Activated T-cell treated with anti-CD3 and anti-CD28 coated beads, Interleukin-2, amount 50 U/mL, for 72 hours (primary cell): ENCODE measurements at places on chromosomes 2 and 18.

DNA sequence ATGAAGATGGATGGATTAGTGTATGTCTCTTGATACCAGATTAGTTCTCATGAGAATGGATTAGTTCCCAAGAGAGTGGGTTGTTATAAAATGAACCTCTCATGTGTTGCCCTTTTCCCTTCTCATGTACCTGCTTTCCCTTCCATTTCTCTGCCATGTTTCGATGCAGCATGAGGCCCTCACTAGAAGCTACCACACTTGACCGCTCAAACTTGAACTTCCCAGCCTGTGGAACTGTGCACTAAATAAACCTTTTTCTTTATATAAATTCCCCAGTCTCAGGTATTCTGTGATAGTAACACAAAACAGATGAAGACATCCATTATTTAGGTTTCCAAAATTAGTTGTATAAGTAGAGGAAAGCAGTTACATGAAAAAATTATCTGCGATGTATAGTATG, 73.5 kb downstream of the BABAM2 start:
- no peak overlapping the region for H3K27ac ChIP-seq
- peaks cover 72% of the 10 kb centered on the region for H3K4me1 ChIP-seq
- no peak for DNase-seq
- H3K4me3 ChIP-seq = no peak overlapping the region

DNA sequence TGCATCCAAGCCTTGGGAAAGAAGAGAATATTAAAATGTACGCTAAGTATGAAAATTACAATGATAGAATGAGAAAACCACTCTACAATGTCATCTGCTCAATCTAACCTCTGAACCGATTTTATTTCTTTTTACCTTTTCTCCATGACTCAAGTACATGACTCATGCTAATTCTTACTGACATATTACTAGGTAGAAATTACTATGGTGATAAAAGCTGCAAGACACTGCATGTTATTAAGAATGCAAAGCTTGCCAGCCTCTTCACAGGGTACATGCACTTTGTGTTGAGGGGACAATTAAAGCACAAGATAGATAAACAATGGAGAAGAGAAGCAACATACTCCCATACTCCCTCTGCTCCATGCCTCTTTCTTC, 20.7 kb downstream of the SFT2D3 start:
- no peak for DNase-seq
- H3K4me3 ChIP-seq = no peak overlapping the region
- H3K27ac ChIP-seq = peak overlapping the region; percentile 82
- H3K36me3 ChIP-seq = peaks cover 10% of the 10 kb centered on the region

GRCh38 chr2:63862806-63863205, 21.1 kb downstream of the UGP2 start:
- H3K36me3 ChIP-seq = peaks cover 25% of the 10 kb centered on the region
- peak overlapping the region; percentile 51 for H3K4me3 ChIP-seq
- H3K27ac ChIP-seq = peak overlapping the region; percentile 97
- H3K27me3 ChIP-seq = no peaks in the 10 kb centered on the region
- peaks cover 49% of the 10 kb centered on the region for H3K4me1 ChIP-seq

GRCh38 chr2:19226871-19227270, 131.6 kb downstream of the OSR1 start:
- no peak overlapping the region for H3K27ac ChIP-seq
- no peaks in the 10 kb centered on the region for H3K4me1 ChIP-seq
- no peaks in the 10 kb centered on the region for H3K36me3 ChIP-seq

- peaks cover 35% of the 10 kb centered on the region for H3K4me1 ChIP-seq
- no peak overlapping the region for H3K4me3 ChIP-seq
- H3K27me3 ChIP-seq = no peaks in the 10 kb centered on the region
- no peak overlapping the region for H3K27ac ChIP-seq
- no peak for DNase-seq
These were observed 74.3 kb upstream of the SLC1A4 start for GRCh38 chr2:64914735-64915509.

GRCh38 chr18:68822926-68823325, 25.0 kb downstream of the CCDC102B start:
- no peaks in the 10 kb centered on the region for H3K27me3 ChIP-seq
- H3K27ac ChIP-seq = no peak overlapping the region
- no peak for DNase-seq
- no peaks in the 10 kb centered on the region for H3K36me3 ChIP-seq

- no peak overlapping the region for H3K27ac ChIP-seq
- H3K36me3 ChIP-seq = no peaks in the 10 kb centered on the region
- peaks cover 9% of the 10 kb centered on the region for H3K27me3 ChIP-seq
- no peak for DNase-seq
These were observed 644 bp downstream of the ABCG5 start for GRCh38 chr2:43837831-43838559.

DNA sequence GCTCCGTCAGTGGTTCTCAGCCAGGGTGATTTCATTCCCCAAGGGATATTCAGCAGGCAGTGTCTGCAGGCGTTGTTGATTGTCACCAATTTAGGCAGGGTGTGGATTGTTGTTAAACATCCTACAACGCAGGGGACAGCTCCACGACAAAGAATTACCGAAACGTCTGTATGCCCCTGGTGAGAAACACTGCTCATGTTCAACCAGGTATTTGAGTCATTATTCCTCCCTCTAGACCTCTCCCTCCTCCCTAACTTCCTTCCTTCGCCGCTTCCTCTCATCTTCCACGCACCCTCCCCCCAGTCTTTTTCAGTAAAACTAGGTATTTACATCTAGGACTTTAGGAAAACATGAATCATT, 50.8 kb downstream of the NCK2 start:
- peaks cover 3% of the 10 kb centered on the region for H3K36me3 ChIP-seq
- peak overlapping the region; percentile 88 for H3K4me3 ChIP-seq
- no peak for DNase-seq
- H3K27me3 ChIP-seq = no peaks in the 10 kb centered on the region
- H3K27ac ChIP-seq = peak overlapping the region; percentile 99

- H3K4me1 ChIP-seq = no peaks in the 10 kb centered on the region
- no peak for DNase-seq
- no peaks in the 10 kb centered on the region for H3K36me3 ChIP-seq
- H3K4me3 ChIP-seq = no peak overlapping the region
- H3K27me3 ChIP-seq = no peaks in the 10 kb centered on the region
These were observed 198.3 kb downstream of the MGAT5 start for GRCh38 chr2:134452042-134452733.

- H3K36me3 ChIP-seq = peaks cover 30% of the 10 kb centered on the region
- H3K4me1 ChIP-seq = peaks cover 5% of the 10 kb centered on the region
- no peak for DNase-seq
These were observed 51.4 kb downstream of the LPIN1 start for GRCh38 chr2:11797846-11798245.

- H3K36me3 ChIP-seq = no peaks in the 10 kb centered on the region
- H3K27me3 ChIP-seq = no peaks in the 10 kb centered on the region
- no peaks in the 10 kb centered on the region for H3K4me1 ChIP-seq
- no peak overlapping the region for H3K4me3 ChIP-seq
- no peak overlapping the region for H3K27ac ChIP-seq
These were observed 296.7 kb upstream of the ATP5MC3 start for GRCh38 chr2:175478096-175478768.

DNA sequence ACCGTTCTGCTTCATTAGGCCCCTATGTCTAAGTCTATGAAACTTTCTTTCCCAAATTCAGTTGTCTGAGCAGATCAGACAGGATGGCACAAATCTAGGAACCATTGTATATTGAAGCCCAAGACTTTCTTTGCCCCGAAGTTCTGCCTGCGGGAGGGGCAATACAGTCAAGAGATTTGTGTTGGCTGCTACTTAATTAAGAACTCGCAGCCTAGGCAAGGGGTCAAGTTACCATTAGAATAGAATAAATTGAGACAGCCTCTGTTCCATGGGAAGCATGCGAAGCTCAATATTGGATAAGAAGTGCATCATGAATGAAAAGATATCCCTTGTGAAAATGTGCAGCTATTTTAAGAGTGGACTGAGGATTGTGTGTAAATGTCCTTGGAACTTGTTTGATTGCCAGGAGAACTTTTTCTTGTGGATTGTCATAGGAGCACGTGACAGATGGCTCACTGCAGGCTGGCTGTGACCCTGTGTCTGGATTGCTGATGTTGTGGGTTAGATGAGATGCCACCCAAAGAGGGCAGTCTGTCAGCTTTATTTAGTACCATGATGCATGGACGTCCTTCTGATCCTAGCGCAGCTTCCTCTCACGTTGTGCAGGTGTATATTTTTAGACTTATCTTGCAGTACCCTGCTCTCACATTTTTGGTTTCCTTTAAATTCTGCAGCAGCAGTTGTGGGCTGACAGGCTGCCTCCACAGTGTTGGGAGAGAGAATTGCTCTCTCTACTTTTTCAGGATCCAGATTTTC, 30.9 kb downstream of the HAUS1 start:
- H3K4me1 ChIP-seq = no peaks in the 10 kb centered on the region
- no peak for DNase-seq
- H3K4me3 ChIP-seq = no peak overlapping the region
- H3K36me3 ChIP-seq = peaks cover 2% of the 10 kb centered on the region

- no peak overlapping the region for H3K27ac ChIP-seq
- DNase-seq = no peak
- H3K27me3 ChIP-seq = peaks cover 4% of the 10 kb centered on the region
- H3K4me3 ChIP-seq = no peak overlapping the region
These were observed 120.9 kb upstream of the ITGB6 start for GRCh38 chr2:160321006-160321405.

GRCh38 chr18:2326999-2327398, 244.3 kb downstream of the METTL4 start:
- H3K4me1 ChIP-seq = no peaks in the 10 kb centered on the region
- no peak overlapping the region for H3K4me3 ChIP-seq
- H3K36me3 ChIP-seq = no peaks in the 10 kb centered on the region
- H3K27ac ChIP-seq = no peak overlapping the region
- no peak for DNase-seq
- peaks cover 24% of the 10 kb centered on the region for H3K27me3 ChIP-seq

GRCh38 chr2:48779019-48779716, 23.6 kb upstream of the LHCGR start:
- no peak overlapping the region for H3K27ac ChIP-seq
- no peaks in the 10 kb centered on the region for H3K4me1 ChIP-seq
- no peaks in the 10 kb centered on the region for H3K36me3 ChIP-seq
- H3K4me3 ChIP-seq = no peak overlapping the region

GRCh38 chr2:138948070-138948539, 167.9 kb upstream of the NXPH2 start:
- no peaks in the 10 kb centered on the region for H3K36me3 ChIP-seq
- no peaks in the 10 kb centered on the region for H3K4me1 ChIP-seq
- no peak for DNase-seq
- H3K27me3 ChIP-seq = no peaks in the 10 kb centered on the region
- no peak overlapping the region for H3K27ac ChIP-seq

DNA sequence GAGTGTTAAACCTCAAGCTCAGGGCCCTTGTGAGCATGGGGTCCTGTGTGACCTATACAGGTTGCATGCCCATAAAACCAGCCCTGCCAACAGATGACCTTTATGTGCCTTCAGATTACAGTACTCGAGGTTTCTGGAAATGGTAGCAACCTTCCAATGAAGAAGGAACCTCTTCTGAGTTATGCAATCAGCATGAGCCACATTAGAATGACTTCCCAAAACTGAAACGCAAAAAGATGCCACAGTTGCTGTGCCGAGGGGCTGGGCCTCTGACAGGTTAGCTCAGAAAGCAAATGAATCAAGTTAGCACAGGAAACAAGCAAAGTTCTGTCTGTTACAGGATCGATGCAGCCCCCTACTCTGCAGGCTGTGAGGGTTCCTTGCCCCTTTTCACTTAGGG, 37.7 kb downstream of the TGFA start:
- no peaks in the 10 kb centered on the region for H3K36me3 ChIP-seq
- DNase-seq = peak; percentile 17
- peaks cover 8% of the 10 kb centered on the region for H3K4me1 ChIP-seq
- no peak overlapping the region for H3K27ac ChIP-seq
- peak overlapping the region; percentile 71 for H3K4me3 ChIP-seq

GRCh38 chr2:212265777-212266176, 272.8 kb downstream of the ERBB4 start:
- no peak overlapping the region for H3K27ac ChIP-seq
- H3K36me3 ChIP-seq = no peaks in the 10 kb centered on the region
- no peak for DNase-seq
- no peaks in the 10 kb centered on the region for H3K27me3 ChIP-seq
- no peaks in the 10 kb centered on the region for H3K4me1 ChIP-seq
- no peak overlapping the region for H3K4me3 ChIP-seq

DNA sequence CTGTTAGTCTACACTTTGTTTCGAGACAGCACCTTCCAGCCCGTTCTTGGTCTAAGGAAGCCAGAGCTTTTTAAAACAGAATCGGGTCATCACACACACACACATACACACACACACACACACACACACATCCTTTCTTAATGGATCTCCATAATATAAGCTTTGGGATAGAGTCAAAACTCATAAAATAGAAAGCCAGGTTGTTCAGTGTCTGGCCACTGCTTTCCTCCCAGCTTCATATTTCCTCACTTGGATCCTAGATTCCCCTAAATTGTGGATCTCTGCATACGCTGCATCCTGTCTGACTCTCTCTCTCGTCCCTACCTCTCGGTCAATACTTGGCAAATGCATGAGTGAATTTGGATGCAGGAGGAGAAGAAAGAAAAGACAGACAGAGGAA, 120.5 kb upstream of the SLC14A2 start:
- H3K27me3 ChIP-seq = peaks cover 5% of the 10 kb centered on the region
- H3K4me1 ChIP-seq = no peaks in the 10 kb centered on the region
- no peak overlapping the region for H3K27ac ChIP-seq
- no peak for DNase-seq

DNA sequence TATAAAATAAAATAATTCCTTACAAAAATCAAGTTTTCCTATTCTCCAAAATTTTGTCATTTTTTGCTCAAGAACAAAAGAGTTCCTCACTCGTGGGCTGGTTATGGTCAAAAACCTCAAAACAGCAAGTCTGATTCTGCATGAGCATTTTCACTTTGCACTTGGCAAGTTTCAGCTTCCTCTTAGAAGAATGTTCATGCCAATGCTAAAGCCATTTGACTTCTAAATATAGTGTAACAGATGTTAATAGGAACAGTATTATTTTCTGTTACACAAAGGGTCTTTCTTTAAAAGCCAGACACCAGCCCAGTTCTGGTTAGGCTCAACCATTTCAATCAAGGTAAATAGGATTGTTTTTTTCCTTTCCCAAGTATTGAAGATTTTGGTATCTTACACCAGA, 261.3 kb upstream of the CCDC68 start:
- DNase-seq = no peak
- H3K36me3 ChIP-seq = no peaks in the 10 kb centered on the region
- H3K4me1 ChIP-seq = no peaks in the 10 kb centered on the region
- no peak overlapping the region for H3K4me3 ChIP-seq

GRCh38 chr2:168469281-168469988, 13.4 kb downstream of the CERS6 start:
- H3K36me3 ChIP-seq = peaks cover 5% of the 10 kb centered on the region
- H3K27ac ChIP-seq = no peak overlapping the region
- H3K4me1 ChIP-seq = peaks cover 77% of the 10 kb centered on the region
- H3K27me3 ChIP-seq = no peaks in the 10 kb centered on the region
- no peak for DNase-seq

DNA sequence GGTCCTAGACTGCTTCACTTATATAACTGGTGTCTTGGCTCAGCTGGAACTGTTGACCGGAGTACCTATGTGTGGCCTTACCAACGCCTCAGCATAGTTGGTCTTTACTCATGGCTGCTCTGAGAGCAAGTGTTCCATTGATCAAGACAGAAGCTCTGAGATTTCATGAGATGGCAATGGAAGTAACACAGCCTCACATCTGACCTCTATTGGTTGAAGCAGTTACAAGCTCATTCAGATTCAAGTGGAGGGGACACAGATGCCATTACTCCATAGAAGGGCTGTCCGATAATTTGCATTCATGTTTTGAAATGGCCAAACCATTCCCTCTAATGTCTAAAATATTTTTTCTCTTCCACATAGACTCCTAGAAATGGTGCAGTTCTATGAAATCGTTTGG, 46.4 kb upstream of the STK39 start:
- H3K27me3 ChIP-seq = no peaks in the 10 kb centered on the region
- no peak overlapping the region for H3K27ac ChIP-seq
- no peak for DNase-seq
- no peaks in the 10 kb centered on the region for H3K36me3 ChIP-seq
